Effector memory CD8-positive, alpha-beta T cell (primary cell): ENCODE measurements at places on chromosomes 3 and 15.

DNA sequence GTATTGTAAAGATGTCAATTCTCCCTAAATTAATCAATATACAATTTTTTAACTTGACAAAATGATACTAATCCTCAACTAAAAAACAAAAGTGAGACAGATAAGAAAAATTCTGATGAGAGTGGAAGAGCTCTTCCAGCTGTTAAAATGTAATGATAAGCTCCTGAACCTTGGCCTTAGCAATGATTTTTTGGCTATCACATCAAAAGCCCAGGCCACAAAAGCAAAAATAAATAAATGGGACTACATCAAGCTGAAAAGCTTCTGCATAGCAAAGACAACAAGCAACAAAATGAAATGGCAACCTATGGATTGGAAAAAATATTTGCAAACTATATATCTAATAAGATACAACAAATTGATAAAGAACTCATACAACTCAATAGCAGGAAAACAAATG lies 24.0 kb upstream of the SRPRB start:
- peaks cover 24% of the 10 kb centered on the region for H3K27me3 ChIP-seq
- no peak overlapping the region for H3K27ac ChIP-seq
- no peaks in the 10 kb centered on the region for H3K4me1 ChIP-seq
- H3K36me3 ChIP-seq, result no peaks in the 10 kb centered on the region
- no peak overlapping the region for H3K4me3 ChIP-seq

- no peaks in the 10 kb centered on the region for H3K27me3 ChIP-seq
- peak overlapping the region; percentile 82 for H3K27ac ChIP-seq
- peaks cover 6% of the 10 kb centered on the region for H3K4me1 ChIP-seq
- DNase-seq, result no peak
- H3K4me3 ChIP-seq, result no peak overlapping the region
- peaks cover 68% of the 10 kb centered on the region for H3K36me3 ChIP-seq
Observed at GRCh38 chr3:20141851-20142250, 44.2 kb downstream of the SGO1 start.

DNA sequence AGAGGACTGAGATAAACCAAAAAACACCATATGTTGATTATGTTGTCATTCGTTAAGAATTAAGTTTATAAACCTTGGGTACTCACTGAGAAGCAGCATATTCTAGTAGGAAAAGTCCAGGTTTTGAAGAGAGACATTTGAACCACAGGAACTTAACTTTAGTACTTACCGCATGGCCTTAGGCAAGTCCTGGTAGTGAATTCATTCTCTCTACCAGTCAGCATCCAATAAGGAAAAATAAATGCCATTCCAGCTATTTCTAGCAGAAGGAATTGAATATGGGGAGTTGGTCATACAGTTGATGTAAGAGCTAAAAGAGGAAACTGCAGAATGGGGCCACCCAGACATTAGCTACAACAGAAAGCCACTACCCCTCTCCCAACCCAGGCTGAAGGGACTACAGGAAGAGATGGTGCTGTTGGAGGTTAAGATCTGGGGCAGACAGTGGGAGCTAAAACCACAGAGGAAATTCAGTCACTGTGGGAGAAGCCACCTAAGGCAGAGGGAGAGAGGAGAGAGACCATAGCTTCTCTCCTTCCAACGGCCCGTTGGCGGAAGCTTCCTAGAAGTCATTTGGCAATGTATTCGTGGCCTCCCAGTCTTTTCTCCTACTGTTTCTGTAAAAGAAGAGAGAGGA lies 133.8 kb upstream of the RARB start:
- DNase-seq, result no peak
- H3K36me3 ChIP-seq, result no peaks in the 10 kb centered on the region
- no peaks in the 10 kb centered on the region for H3K4me1 ChIP-seq
- H3K27me3 ChIP-seq, result no peaks in the 10 kb centered on the region
- H3K27ac ChIP-seq, result no peak overlapping the region
- H3K4me3 ChIP-seq, result no peak overlapping the region

GRCh38 chr3:152554980-152555379 lies 280.0 kb upstream of the P2RY1 start:
- no peaks in the 10 kb centered on the region for H3K4me1 ChIP-seq
- no peak for DNase-seq
- H3K27me3 ChIP-seq, result peaks cover 9% of the 10 kb centered on the region
- H3K4me3 ChIP-seq, result no peak overlapping the region
- H3K27ac ChIP-seq, result no peak overlapping the region

DNA sequence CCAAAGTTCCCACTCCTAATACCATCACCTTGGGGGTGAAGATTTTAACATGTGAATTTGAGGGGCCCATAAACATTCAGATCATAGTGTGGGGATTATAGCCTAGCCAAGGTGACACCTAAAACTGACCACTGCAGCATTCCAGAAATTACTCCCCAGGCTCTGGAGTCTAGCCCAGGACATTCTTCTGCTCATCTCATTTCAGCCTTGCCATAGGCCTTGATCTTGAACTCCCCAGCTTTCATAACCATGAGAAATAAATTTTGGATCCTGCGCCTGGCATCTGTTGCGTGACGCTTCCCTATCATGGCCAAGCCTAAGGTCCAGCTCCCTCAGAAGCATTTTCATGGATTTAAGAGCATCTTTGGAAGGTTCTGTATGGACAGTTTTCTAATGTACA lies 502.9 kb upstream of the THBS1 start:
- H3K27me3 ChIP-seq, result peaks cover 35% of the 10 kb centered on the region
- no peak overlapping the region for H3K27ac ChIP-seq
- no peak overlapping the region for H3K4me3 ChIP-seq
- no peaks in the 10 kb centered on the region for H3K36me3 ChIP-seq
- no peak for DNase-seq
- no peaks in the 10 kb centered on the region for H3K4me1 ChIP-seq

DNA sequence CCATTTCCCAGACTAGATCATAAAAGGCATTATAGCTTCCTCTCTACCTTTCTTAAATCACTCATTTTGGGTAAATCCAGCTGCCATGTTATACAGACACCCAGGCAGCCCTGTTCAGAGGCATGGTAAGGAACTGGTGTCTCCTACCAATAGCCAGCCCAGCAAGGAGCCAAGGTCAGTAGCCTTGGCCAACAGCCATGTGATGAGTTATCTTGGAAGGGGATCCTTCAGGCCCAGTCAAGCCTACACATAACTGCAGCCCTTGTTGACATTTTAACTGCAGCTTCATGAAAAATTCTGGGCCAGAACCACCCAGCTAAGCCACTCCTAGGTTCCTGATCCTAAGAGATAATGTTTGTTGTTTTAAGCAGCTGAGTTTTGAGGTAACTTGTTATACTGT lies 29.0 kb upstream of the ZMAT3 start:
- no peak for DNase-seq
- H3K27ac ChIP-seq, result no peak overlapping the region
- peaks cover 18% of the 10 kb centered on the region for H3K27me3 ChIP-seq
- H3K36me3 ChIP-seq, result no peaks in the 10 kb centered on the region
- no peaks in the 10 kb centered on the region for H3K4me1 ChIP-seq
- H3K4me3 ChIP-seq, result no peak overlapping the region

GRCh38 chr3:184258926-184259325 lies 2.4 kb downstream of the CAMK2N2 start:
- peaks cover 12% of the 10 kb centered on the region for H3K36me3 ChIP-seq
- peak overlapping the region; percentile 63 for H3K4me3 ChIP-seq
- H3K27me3 ChIP-seq, result no peaks in the 10 kb centered on the region
- no peak for DNase-seq
- peaks cover 20% of the 10 kb centered on the region for H3K4me1 ChIP-seq

GRCh38 chr3:33403756-33404155 lies 36.4 kb downstream of the UBP1 start:
- H3K4me3 ChIP-seq, result no peak overlapping the region
- H3K27ac ChIP-seq, result peak overlapping the region; percentile 8
- DNase-seq, result no peak
- no peaks in the 10 kb centered on the region for H3K4me1 ChIP-seq

DNA sequence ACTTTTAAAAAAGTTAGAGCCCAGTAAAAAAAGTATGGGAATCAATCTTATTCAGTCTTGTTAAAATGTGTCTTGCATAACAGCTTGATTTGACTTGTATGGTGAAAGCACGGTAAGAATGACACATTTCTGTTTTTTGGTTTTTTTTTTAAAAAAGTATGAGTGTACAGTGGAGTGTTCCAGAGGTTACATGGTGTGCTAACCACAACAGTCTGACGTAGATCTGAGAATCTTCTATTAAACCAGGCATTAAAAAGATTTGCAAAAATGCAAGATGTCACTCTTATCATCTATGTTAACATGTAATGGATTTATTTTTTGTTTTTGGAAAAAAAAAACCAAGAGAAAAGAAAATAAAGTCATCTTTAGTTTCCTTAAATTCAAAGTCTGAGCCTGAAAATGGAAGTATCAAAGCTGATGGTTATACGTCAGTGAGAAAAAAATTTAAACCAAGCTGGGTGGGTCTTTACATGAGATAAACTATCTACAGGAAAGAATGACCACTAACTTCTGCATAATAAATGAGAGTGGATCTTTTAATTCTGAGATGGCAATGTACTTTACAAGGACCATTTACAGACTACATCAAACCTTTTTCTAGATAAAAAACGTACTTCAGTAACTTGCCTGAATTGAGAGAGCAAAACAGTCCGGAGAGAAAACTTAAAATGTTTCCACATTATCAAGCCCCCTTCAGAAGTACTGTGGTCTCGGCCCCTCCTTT lies 1.6 kb downstream of the GABPB1 start:
- no peaks in the 10 kb centered on the region for H3K27me3 ChIP-seq
- H3K36me3 ChIP-seq, result peaks cover 64% of the 10 kb centered on the region
- DNase-seq, result no peak
- peak overlapping the region; percentile 99 for H3K27ac ChIP-seq
- peaks cover 58% of the 10 kb centered on the region for H3K4me1 ChIP-seq

- no peak for DNase-seq
- no peak overlapping the region for H3K4me3 ChIP-seq
- no peak overlapping the region for H3K27ac ChIP-seq
- peaks cover 49% of the 10 kb centered on the region for H3K4me1 ChIP-seq
Observed at GRCh38 chr3:112965656-112966055, 9.2 kb downstream of the CD200R1 start.

GRCh38 chr3:86333636-86334035 lies 657.3 kb downstream of the VGLL3 start:
- H3K27me3 ChIP-seq, result no peaks in the 10 kb centered on the region
- DNase-seq, result no peak
- no peaks in the 10 kb centered on the region for H3K4me1 ChIP-seq
- H3K36me3 ChIP-seq, result no peaks in the 10 kb centered on the region
- no peak overlapping the region for H3K4me3 ChIP-seq

DNA sequence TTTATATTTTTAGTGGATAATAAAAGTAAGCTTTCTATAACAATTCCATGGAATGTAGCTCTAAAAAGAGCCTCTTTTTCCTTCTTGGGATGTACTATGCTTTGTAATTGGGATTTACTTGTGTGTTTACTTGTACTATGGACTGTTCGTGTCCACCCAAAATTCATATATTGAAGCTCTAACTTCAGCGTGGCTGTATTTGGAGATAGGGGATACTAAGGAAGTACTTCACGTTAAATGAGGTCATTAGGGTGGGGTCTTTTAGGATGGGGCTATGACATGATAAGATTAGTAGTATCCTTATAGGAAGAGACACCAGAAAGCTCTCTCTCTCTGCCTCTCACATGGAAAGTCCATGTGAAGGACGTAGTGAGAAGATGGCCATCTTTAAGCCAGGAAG lies 64.9 kb downstream of the P3H2 start:
- H3K27me3 ChIP-seq, result peaks cover 6% of the 10 kb centered on the region
- H3K27ac ChIP-seq, result no peak overlapping the region
- DNase-seq, result no peak
- no peaks in the 10 kb centered on the region for H3K4me1 ChIP-seq

DNA sequence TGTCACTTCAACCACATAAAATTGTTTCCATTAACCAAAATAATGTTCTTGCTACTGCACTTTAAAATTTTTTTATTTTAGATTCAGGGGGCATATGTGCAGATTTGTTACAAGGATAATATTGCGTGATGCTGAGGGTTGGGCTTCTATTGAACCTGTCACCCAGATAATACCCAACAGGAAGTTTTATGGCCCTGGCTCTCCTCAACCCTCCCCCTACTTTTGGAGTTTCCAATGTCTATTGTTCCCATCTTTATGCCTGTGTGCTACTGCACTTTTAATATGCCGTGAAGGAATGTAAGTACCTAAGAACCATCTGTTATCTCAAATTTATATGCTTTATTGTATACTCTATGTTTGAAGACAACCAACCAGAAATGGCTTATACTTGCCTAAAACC lies 42.0 kb upstream of the IMPG2 start:
- H3K4me1 ChIP-seq, result no peaks in the 10 kb centered on the region
- peak overlapping the region; percentile 20 for H3K27ac ChIP-seq
- no peak overlapping the region for H3K4me3 ChIP-seq
- no peaks in the 10 kb centered on the region for H3K27me3 ChIP-seq
- DNase-seq, result no peak

GRCh38 chr3:78937475-78937874 lies 830.3 kb downstream of the ROBO1 start:
- H3K4me3 ChIP-seq, result no peak overlapping the region
- no peaks in the 10 kb centered on the region for H3K4me1 ChIP-seq
- no peak overlapping the region for H3K27ac ChIP-seq
- H3K27me3 ChIP-seq, result no peaks in the 10 kb centered on the region
- H3K36me3 ChIP-seq, result no peaks in the 10 kb centered on the region

GRCh38 chr3:37504583-37505357 lies 330.4 kb upstream of the LRRFIP2 start:
- H3K4me1 ChIP-seq, result no peaks in the 10 kb centered on the region
- H3K27me3 ChIP-seq, result peaks cover 61% of the 10 kb centered on the region

- H3K27me3 ChIP-seq, result no peaks in the 10 kb centered on the region
- DNase-seq, result no peak
- H3K4me3 ChIP-seq, result no peak overlapping the region
- no peaks in the 10 kb centered on the region for H3K36me3 ChIP-seq
Observed at GRCh38 chr15:55902981-55903380, 90.4 kb downstream of the NEDD4 start.

GRCh38 chr3:71330909-71331308 lies 252.6 kb downstream of the FOXP1 start:
- peaks cover 16% of the 10 kb centered on the region for H3K4me1 ChIP-seq
- H3K27me3 ChIP-seq, result no peaks in the 10 kb centered on the region

DNA sequence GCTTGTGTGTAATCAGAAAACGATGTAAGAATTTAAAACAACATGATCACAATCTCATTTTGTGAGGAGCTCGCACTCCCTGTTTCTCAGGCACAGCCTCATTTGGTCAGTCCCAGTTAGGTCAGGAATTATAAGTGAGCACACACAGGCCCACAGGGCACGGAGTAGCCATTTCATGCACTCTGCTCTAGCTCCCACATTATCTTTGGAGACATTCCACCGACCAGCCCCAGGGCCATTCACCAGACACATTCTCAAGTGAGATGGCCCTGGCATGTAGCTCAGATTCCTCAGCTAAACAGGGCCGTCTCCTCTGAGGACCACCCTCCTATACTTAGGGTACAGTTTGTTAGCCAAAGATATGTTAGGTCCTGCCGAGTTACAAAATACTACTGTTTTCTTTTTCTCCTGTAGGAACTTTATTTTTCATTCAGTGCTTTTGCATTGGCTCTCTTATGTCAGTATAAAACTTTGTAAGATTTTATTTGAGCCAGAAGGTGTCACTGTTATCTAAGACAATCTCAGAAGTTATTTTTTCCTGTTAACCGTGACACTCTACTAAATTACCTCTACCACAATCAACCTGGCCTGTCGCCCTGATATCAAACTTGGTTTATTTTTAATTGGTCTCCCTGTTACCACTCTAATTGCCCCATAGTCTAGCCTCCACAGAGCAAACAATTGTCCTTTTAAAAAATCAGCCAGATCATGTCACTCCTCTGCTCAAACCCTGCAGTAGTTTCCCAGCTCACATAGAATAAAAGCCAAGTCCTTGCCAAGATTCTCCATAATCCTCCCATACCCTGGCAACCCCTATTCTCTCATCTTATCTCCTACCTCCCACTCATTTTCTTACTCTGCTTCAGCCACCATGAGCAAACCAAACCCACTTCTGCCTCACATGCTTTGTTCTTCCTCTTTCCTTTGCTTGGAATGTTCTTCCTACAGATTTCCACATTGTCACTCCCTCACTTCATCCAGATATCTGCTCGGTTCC lies 105.7 kb downstream of the PPP2R3A start:
- DNase-seq, result no peak
- H3K36me3 ChIP-seq, result no peaks in the 10 kb centered on the region
- H3K4me1 ChIP-seq, result peaks cover 4% of the 10 kb centered on the region
- H3K4me3 ChIP-seq, result no peak overlapping the region
- no peak overlapping the region for H3K27ac ChIP-seq
